ENCODE measurements at places on chromosomes 2 and 18.

GRCh38 chr2:16406496-16407289 is 258.9 kb downstream of the CYRIA start:
- DNase-seq: no peak

- no peak for DNase-seq
Measured at GRCh38 chr2:214753455-214753854, 56.0 kb downstream of the BARD1 start.

DNA sequence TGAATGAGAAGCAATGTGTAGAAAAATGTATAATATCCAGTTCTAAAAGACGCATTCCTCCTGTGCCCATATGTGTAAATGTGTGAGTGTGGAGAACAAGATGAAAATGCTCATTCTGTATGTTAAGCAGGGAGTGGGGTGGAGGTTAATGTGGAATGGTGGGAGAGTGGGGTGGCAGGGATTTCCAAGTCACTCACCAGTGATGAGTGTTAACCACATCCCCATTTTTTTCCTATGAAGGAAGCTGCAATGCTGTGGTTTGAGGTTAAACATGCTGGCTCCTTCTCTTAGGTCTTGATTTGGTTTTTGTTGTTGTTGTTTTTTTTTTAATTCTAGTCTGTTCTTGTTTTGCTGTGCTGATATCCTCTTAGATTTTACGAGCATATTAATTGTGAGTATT is 169.4 kb downstream of the NEDD4L start:
- DNase-seq: no peak

DNA sequence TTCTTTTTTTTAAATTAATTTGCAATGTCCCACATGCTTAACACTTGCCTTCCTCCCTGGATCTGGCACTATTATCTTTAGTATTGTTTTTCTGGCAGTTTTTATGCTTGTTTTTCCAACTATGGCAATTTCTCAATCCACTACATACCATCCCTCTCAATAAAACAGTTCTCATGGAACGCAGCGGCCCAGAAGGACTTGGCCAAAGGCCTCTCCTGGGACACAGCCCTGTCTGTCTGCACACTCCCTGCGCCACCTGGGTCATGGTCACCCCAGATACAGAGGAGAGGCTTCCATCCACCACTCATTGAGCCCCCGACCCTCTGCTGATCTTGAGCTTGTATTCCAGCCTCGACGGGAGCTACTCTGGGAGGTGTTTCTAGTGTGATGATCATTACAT is 91.2 kb downstream of the TWIST2 start:
- no peak for DNase-seq

- no peak for DNase-seq
Measured at GRCh38 chr2:222835143-222835822, 25.6 kb upstream of the ACSL3 start.

GRCh38 chr18:53033128-53033527 is 693.1 kb downstream of the DCC start:
- no peak for DNase-seq
